ENCODE measurements at places on chromosomes 2 and 18. TPM values are rescaled to one million over a fixed set of nuclear protein-coding genes. Genes with fewer than 3 reads are reported as not detected.

SPHKAP gene
- 1.2 TPM for total RNA-seq

HOXD1 gene
- total RNA-seq = not detected

CRYGC gene
- total RNA-seq = not detected

FBXO36 gene
- 1.9 TPM for total RNA-seq

NEB gene
- total RNA-seq = 0.12 TPM

STAT4 gene
- 0.55 TPM for total RNA-seq

GPR35 gene
- total RNA-seq = 0.55 TPM

All from uterine smooth muscle cell (primary cell).